ENCODE measurements at places on chromosomes 4 and X.
A peak's percentile ranks its signal among the peaks of the same experiment; 100 is the strongest.

GRCh38 chr4:152486429-152487389, 49.2 kb downstream of the FBXW7 start:
- DNase-seq: no peak

DNA sequence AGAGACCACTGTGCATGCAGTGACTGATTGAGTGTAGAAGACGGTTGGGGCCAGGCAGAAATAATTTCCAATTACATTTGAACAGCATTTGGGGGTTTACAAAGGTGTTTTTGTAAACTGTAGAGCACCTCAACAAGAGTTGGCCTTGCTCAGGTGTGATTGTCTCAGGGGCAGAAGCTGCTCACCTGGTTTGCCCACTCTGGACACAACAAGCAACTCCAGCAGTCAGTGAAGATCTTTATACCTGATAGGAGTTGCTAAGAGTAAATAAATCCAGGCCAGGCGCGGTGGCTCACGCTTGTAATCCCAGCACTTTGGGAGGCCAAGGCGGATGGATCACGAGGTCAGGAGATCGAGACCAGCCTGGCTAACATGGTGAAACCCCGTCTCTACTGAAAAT, 221.3 kb downstream of the RAB28 start:
- DNase-seq: no peak

DNA sequence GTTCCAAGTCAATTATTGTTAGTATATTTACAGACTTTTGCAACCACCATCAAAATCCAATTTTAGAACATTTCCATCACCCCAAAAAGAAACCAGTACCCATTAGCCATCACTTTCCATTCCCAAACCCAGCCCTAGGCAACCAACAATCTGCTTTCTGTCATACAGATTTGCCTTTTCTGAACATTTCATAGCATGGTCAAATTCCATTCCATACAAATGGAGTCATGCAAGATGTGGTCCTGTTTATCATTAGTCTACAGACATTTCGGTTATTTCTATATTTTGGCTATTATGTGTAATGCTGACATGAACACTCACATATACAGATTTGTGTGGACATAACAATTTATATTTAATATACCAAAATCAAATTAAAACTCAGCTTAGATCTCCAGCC, 508.7 kb downstream of the ZNF674 start:
- no peak for DNase-seq

DNA sequence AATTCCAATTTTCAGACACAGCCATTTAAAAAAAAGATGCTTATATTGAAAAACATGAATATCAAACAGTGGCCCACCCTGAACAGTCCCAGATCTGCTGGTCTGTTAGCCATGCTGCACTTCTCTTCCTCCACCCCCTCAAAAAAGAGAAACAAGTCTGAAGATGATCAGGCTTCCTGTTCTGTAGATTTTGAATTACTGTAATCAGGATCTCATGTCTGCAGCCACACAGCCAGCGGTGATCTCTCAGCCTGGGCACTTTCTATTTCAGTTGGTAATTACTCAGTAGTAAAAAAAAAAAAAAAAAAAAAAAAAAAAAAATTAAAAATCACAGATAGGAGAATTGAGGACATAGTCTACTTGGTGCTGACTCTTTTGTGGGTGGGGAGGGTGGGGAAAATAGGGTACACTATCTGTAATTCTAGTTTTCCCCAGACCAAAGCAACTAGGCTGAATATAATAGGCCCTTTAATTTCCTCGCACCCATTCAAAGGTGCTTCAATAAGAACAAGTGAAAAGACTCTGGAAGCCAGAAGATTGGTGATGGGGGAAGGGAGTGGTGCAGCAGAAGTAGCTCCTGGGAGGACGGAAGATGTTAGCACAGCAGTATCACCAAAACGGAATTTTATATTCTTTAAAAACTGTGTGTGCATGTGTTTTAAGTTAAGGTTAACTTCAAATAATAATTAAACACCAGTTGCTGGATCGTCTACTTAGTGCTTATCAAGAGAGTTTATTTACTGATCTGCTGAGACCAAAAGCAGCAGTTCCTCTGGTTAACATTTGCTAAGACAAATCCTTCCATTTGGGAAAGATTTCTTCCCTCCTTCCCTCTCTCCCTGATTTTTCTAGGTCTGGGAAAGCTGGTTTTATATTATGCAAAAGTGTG, 47.0 kb downstream of the SPRY1 start:
- no peak for DNase-seq

- DNase-seq: no peak
Measured at GRCh38 chrX:141791856-141792255, 46.3 kb upstream of the MAGEC3 start.

DNA sequence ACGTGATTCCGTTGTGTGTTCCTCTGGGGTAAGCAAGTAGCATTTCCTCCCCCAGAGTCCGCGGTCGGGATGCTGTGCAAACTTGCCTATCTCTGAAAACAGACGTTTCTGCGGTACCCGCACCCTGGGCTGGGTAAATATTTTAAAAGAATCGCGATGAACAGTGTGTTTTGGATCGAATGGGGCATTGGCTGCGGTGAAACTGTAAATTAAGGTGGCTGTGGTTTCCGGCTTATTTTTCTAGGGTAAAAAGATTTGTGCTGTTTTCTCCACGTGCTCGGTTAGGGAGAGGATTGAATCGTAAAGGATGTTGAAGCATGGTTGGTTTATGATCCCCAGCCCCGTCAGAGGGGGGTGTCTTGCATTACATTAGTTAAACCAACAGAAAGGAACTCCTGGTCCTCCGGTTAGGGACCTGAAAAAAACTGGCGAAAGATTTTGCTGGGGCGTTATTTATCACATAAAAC, 1.2 kb downstream of the HHIP start:
- no peak for DNase-seq

DNA sequence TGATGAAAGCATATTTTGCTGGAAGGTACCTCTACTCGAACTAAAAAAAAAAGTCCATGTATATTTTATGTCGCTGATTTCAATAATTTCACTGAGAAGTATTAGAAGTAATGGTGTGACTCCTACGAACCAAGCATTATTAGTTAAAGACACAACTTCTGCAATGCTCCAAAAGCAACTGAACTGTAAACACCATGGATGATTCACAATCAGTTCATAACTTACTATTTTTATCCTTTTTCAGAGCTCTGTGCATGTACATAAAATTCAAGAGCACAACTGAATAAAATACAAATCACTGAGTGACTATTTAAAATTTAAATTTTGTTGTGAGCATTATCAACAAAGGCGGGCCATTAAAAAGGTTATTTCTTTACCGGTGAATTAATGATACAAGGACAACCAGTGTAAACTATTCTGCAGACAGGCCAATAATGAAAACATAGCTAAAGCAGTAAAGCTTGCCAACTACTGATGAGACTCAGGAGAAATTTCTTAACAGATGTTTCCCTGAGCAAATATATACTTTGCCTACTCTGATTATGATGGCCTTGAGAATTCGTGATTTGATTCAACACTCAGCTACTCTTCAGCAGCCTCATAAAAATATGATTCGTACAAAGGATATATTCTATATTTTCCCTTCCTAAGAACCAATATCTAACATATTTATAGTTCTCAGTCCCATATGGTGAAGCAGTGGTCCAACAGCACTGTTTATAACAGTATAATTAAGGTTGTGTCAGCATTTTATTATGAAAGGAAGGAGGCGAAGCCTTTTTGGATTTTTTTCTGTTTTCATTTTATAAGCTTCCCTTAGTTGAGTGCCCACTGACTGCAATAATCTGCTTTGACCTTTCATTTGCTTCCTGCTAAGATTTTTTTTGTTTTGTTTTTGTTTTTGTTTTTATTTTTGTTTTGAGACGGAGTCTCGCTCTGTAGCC, 62.8 kb upstream of the NEIL3 start:
- DNase-seq: no peak

DNA sequence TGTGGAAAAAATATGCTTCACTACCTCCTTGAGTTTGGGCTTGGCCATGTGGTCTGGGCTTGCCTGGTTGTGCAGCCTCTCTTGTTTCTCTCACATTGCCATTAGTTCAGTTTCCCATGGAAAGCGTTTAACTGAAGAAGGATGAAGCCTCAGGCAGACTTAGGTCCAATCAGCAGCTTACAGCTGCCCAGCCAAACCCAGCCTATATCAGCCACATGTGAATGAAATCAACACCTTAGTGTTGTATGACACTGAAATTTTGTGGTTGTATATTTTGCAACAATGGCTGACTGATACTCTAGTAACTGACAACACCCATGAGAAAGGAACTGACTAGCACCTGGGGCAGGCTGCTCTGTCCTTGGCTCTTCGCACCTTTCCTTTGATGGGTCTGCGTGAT, 81.2 kb downstream of the KLF8 start:
- no peak for DNase-seq

DNA sequence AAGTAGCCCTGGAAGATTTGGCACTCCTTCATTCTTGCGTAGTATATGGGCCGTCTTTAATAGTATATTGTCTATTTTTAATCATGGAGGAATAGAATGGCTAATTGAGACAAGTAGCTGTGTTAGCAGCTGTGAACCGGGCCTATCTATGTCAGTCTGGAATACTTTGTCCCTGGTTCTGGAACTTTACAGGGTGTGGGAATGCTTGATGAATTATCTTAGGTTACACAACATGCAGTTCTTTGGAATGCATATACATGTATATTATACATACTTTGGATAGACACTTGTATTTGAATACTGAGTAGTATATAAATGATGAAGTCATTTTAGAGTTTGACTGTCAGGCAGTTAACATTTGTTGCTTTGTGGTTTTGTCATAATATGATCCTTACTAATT, 37.4 kb downstream of the PDLIM5 start:
- DNase-seq: no peak

- DNase-seq: no peak
Measured at GRCh38 chrX:71222929-71223328, at the start of gene GJB1. GJB1 (plus strand) TSS chrX:71223224; CDS start chrX:71223708, 484 bp downstream.

DNA sequence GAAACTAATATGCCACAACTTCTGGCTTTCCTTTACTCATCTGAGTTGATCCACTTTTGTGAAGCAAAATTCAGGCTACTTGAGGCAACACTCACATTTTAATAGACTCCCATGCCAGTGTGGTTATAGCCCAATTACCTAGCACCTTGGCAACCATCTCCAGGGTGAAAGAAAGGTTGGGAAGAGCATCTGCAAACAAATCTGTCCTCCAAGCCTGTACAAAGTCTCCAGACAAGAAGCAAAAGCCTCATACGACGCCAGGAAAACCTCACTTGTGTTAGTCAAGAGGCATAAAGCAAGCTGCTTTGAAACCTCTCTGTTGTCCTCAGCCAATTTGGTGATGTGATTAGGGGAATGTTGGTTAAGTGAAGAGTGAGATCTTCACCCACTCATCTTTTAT, 246.6 kb downstream of the THOC2 start:
- DNase-seq: no peak

DNA sequence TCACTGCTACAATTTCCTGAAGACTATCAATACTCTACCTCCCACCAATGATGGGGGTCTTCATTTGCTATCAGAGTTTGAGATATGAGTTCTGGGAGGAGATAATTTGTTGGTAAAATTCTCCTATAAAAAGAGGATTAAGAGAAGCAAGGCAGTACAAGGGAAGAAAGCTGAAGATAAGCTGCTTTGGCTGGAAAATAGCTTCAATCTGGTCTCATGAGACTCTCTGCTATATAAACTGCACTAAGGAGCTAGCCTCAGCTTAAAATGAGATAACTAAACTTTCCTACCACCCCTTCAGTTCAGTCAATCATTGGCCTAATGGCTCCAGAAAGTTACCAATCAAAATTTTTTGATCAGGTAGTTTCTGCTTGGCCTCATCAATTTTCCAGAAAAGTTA, 2105.0 kb downstream of the ARAP2 start:
- DNase-seq: no peak

- DNase-seq: no peak
Measured at GRCh38 chrX:120549483-120550452, 11.0 kb downstream of the CUL4B start.

DNA sequence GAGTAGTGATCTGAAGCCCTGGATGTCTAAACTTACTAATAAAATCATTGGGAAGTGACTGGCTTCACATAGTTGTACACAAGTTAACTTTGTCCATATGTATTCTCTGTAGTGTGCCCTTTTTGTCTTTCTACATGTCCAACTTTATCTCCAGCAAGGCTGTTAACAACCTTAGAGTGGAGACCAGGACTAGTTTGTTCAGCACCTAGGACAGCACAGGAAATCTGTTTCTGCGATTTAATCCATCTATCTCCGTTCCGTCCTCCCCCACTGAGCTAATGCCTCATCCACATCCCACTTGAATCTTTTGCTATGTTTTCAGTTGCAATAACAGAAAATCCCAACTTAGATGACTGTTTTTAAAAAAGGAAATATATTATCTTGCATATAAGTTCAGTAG, 3.4 kb upstream of the ARR3 start:
- no peak for DNase-seq

GRCh38 chr4:113760094-113760794, 1.3 kb downstream of the CAMK2D start:
- no peak for DNase-seq

GRCh38 chrX:39261446-39262147, 460.3 kb downstream of the MID1IP1 start:
- DNase-seq: no peak

GRCh38 chrX:25105221-25105620, 89.5 kb upstream of the ARX start:
- DNase-seq: no peak

DNA sequence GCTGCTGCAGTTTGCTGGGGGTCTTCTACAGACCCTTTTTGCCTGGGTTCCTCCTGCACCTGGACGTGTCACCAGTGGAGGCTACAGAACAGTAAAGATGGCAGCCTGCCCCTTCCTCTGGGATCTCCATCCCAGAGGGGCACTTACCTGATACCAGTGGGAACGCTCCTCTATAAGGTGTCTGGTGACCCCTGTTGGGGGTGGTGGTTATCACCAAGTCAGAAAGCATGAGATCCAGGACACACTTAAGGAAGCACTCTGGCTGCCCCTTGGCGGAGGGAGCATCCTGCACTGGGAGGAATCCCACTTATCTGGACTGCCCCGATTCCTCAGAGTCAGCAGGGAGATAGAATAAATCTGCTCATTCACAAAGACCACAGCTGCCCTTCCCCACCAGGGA, 218.9 kb upstream of the GALNTL6 start:
- DNase-seq: no peak

GRCh38 chr4:140151699-140152012, 2.3 kb downstream of the MAML3 start:
- peak; percentile 44 for DNase-seq

DNA sequence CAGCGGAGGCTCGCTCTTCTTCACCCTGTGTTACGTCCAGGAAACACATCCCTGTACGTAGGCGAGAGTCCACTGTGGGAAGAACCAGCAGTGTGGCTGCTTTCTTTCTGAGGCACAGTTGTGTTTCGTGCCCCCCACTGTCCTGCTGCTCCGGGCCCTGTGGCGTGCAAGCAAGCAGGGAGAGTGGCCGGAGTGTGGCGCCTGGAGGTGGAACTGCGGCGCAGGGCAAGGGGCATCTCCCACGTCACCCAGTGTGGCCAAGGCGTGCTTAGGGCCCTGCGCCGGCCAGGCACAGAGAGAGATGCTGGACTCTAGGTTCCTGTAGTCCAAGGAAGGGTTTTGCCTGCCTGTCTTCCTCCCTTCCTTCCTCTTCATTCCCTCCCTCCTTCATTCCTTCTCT, 13.3 kb upstream of the PSAPL1 start:
- no peak for DNase-seq

All from activated gamma-delta T cell treated with anti-CD3 and anti-CD28 coated beads, Interleukin-2, amount 50 U/mL, for 16 hours (primary cell).